ENCODE measurements at places on chromosomes 16 and 17. TPM values are rescaled to one million over a fixed set of nuclear protein-coding genes. Genes with fewer than 3 reads are reported as not detected.
A peak's percentile ranks its signal among the peaks of the same experiment; 100 is the strongest.

KIF2B gene
- total RNA-seq: not detected

DNA sequence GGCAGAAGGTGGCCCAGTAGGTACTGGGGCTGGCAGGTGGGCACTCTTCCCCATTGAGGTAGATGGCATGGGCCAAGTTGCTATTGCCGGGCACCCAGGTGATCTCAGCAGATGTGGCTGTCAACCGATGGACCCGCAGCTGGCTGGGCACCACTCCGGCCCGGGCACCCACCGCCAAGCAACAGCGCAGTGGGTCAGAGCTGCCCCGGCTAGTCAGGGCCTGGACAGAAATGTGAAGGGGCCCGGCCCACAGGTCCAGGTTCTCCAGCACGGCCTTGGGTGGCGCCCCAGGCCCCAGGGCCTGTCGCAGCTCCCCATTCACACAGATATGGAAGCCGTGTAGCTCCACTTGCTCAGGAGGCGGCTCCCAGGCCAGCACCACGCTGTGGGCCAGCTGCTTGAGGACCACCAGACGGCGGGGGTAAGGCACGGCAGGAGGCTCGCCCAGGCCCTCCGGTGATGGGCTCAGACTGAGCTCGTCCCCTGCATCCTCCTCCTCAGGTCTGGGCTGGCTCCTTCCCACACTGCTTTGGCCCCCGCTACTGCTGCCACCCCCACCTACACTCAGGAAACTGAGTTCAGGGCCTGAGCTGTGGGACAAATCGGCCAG, 16.5 kb downstream of the TSPOAP1 start:
- peak; percentile 50 for DNase-seq

- DNase-seq: peak; percentile 48
These were observed 2.0 kb downstream of the KDM6B start for GRCh38 chr17:7835814-7836595.

DNA sequence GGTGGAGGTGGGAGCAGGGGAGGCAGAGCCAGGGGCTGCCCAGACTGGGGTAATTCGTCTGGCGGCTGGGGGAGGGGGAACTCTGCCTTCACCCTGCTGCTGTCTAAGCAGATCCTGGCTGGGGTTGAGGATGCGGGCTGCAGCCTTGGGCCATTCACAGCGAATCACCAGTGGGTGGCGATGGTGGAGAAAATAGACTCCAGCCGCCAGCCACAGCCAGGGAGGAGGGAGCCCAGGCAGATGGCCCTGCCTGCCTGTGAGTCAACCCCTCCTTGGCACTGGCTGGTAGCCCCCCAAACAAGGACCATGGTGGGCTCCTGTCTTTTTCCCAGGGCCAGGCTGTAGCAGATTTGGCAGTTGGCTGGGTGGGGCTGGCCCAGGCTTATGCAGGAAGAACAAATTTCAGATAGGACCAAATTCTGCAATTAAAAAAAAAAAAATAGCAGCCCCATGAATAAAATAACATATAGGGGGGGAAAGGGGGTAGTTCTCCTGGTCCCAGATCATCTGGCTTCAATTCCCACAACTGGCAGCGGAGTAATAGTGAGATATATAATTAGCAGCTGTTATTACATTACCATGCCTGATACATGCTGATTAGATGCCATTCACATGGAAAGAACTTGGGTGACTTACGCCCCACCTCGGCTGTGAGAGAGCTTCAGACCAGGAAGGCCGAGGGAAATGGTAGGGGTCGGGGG, 41.5 kb upstream of the CDH5 start:
- DNase-seq: no peak

DNA sequence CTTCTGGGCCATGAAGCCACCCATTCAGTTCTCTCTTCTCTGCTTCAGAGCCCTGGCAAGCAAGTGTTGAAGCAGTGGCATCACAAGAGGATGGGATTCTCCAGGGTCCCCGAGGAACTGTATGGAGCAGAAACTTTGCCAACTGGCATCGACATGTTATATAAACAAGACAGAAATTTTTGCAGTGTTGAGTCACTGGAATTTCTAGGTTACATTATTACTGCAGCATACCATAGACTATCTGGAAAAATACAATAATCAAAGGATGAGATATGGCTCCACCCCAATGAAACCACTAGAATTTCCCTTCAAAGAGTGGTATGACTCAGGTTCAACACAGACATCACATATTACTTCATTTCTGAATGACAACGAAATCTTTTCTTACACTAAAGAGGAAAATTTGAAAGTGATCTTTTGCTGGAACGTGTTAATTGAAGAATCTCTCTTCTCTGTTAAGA, 343.0 kb upstream of the DYNLRB2 start:
- no peak for DNase-seq

DNA sequence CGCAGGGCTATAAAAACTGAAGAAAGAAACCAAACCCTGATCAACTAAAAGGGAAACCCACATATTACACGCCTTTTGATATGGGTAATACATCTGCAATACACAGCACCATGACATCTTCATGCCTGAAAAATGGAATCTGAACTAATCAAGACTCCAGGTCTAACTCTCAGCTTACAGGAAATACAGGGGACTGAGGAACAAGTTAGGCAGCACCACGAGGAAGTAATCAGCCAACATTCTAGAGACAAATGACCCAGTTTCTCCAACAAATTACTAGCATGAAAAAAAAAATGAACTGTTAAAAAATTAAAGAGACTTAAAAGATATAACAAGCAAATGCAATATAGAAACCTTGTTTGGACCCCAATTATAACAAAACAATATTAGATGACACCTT, 9.1 kb downstream of the SLC39A11 start:
- no peak for DNase-seq

Data from breast epithelium (tissue), 4 donors.